ENCODE measurements at places on chromosomes 11 and 22.
A peak's percentile ranks its signal among the peaks of the same experiment; 100 is the strongest.

DNA sequence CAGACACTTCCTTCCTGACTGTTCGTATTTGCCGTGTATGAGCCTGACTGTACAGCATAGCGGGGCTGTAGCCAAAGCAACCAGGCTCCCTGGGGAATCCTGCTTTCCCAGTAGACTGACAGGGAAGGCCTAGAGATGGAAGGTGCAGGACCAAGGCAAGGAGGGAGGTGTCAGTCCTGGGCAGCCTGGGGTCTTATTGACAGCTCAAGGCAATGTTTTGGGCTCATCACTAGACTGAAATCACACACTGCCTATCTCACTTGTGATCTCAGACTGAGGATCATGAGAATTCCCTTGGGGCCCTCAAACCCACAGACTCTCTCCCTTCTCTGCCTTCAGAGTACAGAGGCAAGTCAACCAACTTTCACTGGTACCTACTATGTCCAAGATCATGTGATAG lies 346.8 kb upstream of the NARS2 start:
- DNase-seq: no peak

DNA sequence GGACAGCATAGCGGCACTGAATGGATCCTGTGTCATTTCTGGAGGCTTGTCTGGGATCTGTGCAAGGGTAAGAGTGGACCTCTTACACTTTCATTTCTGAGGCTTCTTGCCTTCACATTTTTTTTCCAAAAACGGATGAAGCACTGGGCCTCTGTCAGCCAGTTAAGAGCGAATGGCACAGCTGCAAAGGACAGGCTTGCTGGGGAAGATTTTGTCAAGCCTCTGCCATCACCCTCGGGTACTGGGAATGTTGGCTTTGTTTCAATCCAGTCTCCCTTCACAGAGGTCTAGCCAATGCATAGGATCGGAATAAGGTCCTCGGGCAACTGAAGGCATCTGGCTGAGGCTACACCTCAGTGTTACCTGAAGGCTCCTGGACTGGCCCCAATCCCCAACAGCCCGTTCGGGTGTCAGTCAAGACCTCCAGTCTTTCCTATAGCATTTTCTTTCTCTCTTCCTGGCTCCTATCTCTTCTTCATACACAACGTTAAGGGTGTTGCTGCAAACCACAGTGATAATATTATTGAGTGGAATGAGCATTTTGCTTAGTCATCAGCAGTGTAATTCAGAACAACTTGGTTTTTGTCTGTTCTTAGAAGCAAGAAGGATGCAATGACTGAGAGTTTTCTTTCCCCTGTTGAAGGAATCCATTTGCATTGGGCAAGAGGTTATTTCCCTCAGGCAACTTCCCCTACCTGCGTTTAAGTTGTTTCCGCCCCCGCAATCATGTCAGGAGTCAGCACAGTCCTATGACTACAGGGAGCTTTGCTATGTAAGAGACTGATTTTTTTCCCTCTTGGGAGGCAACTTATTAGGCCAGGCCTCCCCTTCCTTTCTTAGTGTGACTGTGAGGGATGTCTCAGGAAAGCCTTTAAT lies 22.8 kb downstream of the NPAT start:
- DNase-seq: peak; percentile 39

GRCh38 chr11:7219491-7219890 lies 32.2 kb upstream of the SYT9 start:
- no peak for DNase-seq

- DNase-seq: no peak
Observed at GRCh38 chr11:62499944-62500649, 46.5 kb downstream of the AHNAK start.

- peak; percentile 67 for DNase-seq
Observed at GRCh38 chr22:39297490-39298240, 21.8 kb downstream of the RPL3 start.

- peak; percentile 36 for DNase-seq
Observed at GRCh38 chr22:42202669-42203068, 67.8 kb downstream of the TCF20 start.

DNA sequence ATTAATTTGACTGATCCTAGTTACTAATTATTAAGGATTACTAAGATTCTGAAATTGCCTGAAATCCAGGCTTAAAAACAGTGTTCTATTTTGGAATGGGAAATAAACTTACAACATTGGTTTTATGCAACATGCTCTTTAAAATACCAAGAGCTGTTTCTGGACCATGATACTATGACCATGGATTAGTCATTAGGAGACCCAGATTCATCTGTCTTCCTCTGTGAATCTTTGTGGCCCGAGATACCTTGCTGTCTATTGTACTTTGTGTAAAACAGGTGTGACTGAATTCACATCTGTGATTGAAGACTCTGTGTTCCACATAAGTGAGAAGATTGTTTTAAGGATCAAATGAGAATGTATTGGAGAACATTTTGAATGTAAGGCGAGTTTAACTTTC lies 98.8 kb downstream of the HSD17B12 start:
- DNase-seq: no peak

DNA sequence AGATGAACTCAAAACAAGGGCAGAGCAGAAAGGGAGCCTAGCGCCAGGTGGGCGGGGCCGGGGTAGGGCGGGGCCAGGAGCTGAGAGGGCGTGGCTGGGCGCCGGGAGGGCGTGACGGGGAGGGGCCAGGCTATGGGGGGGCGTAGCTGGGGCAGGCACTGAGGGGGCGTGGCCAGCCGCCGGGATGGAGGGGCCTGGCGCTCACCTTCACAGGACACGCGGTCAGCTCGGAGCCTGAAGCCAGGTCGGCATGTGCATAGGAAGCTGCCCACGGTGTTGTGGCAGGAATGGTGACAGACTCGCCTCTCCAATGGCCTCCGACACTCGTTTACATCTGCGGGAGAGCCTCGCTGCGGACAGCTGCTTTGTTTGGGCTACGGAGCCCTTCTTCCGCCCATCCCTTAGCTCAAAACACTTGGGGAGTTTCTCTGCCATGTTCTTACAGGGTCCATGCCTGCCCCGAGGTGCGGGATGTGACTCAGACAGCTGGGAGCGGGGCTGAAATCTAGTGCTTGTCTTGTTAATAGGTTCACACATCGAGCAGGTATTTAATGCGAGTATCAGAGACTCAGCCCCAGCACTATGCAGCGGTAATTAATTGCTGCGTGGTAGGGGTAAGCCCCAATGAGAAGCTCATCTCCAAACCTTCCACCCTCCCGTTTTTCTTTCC lies 13.4 kb downstream of the VWCE start:
- DNase-seq: no peak

- DNase-seq: no peak
Observed at GRCh38 chr11:12050470-12051286, 42.3 kb upstream of the DKK3 start.

GRCh38 chr11:65927904-65928397 lies 8.7 kb downstream of the DRAP1 start:
- no peak for DNase-seq

DNA sequence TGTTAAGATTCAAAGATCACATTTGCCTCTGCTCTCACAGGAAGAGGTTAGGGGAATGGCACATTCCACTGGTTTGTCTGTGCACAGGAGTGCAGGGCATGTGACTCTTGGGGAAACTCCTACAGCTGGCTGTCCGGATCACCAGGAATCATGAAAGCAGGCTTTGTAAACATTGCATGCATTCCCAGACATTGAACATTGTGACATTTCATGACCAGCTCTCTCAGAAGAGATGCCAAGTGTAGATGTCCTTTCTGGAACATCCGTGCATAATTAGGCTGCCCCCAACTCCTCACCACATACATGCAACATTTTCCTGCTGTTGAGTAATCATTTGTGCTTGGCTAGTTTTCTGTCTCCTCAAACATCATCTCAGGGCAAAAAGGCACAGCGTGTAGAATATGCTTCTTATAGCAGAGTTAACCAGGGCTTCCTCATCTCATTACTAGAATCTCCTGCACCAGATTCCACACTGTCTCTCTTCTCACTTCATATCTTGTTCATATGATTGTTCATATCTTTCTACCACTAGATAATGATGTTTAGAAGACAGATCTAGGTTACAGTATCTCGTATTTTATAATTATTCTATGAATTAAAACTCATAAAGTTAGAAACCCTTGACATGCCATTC lies 694.7 kb downstream of the NTM start:
- DNase-seq: peak; percentile 100

DNA sequence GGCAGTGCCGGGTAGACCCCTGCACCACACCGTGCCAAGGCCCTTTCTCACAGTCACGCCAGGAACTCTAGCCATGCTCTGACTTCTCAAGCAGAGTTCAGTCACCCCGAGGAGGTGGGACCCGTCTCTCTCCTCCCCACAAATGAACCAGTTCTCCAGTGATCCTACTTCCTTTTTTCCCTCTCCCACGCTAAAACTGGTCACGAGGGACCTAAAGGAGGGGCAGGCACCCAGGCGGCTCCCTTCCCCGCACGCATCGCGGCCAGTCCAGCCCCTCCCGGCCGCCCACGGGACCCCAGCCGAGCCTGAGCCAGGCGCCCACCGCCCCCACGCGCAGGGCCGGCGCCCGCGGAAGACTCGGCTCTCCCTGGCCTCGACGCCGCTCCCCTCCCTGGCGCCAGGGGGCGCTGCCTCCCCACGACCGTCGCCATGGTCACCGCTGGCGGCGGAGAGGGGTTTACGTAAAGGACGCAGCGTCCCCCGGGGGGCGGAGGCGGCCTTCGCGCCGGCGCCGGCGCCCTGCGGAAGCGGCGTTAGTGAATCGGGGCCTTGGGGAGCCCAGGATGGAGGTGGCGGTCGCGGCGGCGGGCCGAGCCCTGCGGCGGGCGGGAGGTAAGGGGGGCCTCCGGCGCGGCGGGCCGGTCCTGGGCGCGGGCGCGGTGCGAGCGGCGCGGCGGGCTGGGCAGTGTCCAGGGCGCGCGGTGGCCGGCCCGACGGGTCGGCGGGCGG lies at the start of gene DAGLA:
Gene DAGLA, plus strand, starts transcription at position 499 of the 729 bp plus-strand sequence. CDS start 39,765 bp downstream, outside the sequence.
- peak; percentile 53 for DNase-seq

GRCh38 chr22:42664976-42665831 lies 16.0 kb upstream of the CYB5R3 start:
- DNase-seq: no peak

DNA sequence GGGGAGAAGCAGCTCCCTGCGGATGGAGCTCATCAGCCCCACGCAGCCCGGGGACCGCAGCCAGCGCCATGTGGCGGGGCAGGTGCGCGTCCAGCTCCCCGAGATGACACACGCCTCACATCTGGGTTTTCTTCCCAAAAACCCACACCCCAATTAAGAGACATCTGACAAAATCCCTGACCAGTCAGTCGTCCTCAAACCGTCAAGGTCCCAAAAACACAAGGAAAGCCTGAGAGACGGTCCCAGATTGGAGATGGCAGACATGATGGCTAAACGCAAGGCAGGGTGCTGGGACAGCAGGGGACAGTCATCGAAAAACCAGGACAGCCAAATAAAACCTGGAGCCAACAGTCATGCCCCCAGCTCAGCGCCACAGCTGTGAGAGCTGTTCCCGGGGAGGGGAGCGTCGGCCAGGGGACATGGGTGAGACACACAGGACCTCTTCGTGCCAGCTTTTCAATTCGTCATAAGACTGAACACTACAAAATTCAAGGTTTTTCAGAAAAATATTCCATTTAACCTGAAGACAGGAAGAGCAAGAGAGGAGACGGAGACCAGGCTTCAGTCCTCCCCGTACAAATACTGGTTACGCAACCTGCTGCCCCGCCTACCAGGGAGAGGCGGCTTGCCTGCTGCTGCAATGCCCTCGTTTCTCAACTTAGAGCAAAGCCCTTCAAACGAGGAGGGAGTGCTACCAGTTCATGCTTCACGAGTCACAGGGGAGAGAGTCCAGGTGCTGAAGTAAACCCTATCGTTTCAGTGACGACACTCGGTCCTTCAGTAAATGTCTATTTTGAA lies 10.5 kb downstream of the TOLLIP start:
- peak; percentile 32 for DNase-seq

- peak; percentile 12 for DNase-seq
Observed at GRCh38 chr11:24324211-24324610, 172.6 kb upstream of the LUZP2 start.

DNA sequence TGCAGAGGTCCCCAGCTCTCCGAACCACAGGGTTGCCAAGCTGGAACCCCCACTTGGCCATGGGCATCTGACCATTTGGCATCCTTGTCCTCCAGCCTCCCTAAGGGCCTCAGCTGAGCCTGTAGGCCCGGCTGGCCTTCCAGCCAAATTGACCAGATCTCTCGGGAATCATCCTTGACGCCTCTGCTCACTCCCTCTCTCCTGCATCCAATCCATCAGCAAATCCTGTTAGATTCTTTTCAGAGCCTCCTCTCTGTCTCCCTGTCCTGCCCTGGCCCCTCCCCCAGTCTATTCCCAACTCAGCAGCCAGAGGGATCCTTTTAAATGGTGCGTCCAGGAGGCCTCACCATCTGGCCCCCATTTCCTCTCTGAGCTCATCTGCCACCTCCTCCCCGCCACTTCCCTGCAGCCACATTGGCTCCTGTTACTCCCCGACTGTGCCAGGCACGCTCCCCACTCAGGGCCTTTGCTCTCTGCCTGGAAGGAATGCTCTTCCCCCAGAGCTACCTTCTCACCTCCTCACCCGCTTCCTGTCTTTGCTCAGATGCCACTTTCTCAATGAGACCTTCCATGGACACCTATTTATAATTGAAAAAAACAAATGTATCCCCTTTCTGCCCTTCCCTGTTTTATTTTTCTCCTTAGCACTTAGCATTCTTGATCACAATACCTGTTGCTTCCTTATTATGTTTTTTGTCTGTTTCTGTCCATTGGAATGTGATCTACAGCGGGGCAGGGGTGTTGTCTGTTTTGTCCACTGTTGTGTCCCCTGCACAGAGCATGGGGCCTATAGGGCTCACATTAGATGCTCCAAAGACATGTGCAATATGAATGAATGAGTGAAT lies 78.1 kb downstream of the NFAM1 start:
- peak; percentile 73 for DNase-seq

DNA sequence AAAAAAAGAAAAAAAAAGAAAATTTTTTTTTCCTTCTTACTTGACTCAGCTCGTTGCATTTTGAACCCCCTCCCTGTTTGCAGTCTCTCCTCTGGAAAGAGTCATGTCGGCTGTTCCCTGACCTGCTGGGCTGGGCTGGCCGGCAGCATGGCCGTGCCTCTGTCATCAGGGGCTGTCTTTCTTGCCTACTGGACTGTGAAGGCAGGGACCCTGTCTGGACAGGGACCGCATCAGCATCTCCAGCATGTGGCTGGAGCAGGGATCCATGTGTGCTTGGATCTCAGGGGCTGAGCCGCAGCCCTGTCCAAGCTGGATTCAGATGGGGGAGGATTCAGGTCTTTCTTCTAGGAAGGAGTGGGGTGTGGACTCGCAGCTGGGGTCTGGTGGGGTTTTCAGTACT lies 15.5 kb downstream of the FBLN1 start:
- no peak for DNase-seq

- DNase-seq: no peak
Observed at GRCh38 chr11:14323118-14323676, 35.8 kb downstream of the RRAS2 start.

Data from fibroblast of upper back skin (primary cell).